ENCODE measurements at places on chromosomes 11 and 22.

DNA sequence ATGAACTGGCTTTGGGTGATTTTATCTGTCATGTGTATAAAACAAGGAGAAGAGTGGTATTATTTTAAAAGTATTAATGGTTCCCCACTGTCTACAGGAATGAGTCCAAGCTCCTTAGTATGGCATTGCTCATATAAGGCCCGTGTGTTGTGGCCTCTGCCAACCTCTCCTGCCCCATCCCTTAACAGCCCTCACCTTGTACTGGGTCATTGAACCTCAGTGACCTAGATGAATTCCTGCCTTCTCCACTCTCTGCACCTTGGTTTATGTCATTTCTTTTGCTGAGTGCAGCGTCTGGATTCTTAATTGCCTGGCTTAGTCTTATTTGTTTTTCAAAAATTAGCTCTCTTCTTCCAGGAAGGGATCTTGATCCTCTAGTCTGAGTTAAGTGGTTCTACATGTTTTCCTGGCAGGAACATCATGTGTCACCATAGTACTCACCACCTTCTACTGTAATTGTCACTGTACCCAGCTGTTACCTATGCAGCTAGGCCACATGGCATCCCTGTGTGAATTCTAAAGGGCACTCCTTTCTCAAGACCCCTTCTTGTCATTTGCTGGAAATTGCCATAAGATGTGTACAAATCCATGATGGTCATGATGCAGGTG lies 36.2 kb upstream of the POGLUT3 start:
- no peak for DNase-seq

- no peak for DNase-seq
Measured at GRCh38 chr11:4105916-4106315, 11.3 kb downstream of the RRM1 start.

DNA sequence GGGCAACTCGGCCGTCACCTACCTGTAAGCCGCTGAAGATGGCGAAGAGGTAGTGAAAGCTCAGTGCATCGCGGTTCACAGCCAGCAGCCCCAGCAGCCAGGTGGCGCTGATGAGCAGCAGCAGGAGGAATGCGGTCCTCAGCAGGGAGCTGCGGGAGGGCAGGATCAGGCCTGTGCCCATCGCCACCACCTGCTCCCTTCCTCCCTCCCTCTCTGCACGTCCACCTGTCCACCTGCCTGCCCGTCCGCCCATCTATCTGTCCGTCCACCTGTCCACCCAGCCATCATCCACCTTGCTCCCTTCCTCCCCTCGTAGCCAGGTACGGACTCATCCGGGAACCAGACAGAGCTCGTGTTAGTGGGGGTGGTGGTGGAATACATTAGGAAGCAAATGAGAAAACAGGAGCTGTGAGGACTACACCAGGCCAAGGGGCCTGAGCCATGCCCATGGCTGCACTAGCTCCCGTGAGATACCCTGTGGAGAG lies 32.2 kb downstream of the TRMU start:
- DNase-seq = no peak

DNA sequence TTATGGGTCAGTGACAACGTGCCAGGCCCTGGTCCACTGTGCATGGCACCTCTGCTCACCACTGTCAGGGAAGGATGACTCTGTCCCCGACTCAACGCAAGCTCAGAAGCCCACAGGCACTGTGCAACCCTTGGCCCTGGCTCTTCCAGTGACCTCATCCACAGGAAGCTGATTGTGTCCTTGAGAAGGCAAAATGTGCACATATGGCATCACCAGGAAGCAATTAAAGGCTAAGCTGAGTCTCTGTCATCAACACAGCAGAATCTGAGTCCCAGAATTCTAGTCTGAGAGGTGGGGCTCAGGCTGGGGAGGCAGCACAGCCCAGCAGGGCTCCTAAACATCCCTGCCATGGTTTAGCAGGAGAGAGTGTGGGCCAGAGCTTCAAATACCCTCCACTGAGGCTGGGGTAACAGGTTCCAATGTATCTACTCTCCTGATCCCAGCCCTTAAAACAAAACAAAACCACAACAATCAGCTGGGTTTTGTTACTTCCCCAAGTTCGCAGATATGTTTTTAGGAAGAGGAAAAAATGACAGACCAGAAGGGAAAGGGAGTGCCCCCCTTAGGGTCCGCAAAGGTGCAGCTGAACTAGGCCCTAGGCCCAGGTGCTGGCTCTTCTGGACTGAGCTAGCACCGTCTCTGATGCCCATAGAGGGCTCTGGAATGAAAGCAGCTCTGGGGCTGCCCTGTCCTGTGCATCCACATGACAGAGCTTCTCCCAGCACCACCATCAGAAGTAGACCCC lies 33.5 kb upstream of the GNAZ start:
- DNase-seq = no peak

DNA sequence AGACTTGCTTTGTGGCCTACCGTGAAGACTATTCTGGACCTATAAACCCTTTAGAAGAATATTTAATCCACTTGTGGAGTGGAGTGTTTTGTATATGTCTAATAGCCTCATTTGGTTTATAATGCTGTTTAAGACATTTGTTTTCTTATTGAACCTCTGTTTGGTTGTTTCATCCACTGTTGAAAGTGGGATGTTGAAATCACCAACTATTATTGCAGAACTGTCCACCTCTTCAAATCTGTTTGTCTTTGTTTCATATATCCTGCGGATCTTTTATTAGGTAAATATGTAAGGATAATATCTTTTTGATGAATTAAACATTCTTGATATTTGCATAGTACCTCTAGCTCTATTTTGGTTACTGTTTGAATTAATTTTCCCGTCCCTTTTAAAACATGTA lies 49.1 kb downstream of the XKR3 start:
- DNase-seq = no peak

DNA sequence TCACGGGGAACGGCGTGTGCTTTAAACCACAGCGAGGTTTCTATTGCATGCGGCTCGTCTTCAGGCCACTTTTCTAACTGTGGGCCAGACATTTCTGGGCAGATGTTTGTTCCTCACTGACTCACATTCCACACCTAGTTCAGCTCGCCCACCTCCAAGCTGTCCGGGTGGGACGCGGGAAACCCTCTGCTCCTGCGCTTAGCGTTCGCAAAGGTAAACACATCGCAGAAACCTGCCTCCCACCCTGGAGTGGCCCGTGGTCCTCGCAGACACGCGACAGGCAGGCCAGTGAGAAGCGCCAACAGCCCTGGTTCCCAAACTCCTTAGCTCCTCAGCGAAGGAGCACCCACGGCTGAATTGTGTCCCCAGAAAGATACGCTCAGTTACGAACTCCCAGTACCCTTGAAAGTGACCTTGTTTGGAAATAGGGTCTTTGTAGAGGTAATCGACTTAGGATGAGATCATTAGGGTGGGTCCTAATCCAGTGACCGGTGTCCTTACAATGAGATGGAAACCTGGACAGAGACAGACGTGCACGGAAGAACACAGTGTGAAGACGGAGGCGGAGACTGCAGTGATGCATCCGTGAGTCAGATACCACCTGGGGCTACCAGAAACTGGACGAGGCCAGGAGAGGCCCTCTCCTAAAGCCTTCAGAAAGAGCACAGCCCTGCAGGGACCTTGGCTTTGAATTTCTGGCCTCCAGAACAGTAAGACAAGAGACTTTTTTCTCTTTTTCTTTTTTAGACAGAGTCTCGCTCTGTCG lies 82.7 kb downstream of the CELSR1 start:
- DNase-seq = no peak

DNA sequence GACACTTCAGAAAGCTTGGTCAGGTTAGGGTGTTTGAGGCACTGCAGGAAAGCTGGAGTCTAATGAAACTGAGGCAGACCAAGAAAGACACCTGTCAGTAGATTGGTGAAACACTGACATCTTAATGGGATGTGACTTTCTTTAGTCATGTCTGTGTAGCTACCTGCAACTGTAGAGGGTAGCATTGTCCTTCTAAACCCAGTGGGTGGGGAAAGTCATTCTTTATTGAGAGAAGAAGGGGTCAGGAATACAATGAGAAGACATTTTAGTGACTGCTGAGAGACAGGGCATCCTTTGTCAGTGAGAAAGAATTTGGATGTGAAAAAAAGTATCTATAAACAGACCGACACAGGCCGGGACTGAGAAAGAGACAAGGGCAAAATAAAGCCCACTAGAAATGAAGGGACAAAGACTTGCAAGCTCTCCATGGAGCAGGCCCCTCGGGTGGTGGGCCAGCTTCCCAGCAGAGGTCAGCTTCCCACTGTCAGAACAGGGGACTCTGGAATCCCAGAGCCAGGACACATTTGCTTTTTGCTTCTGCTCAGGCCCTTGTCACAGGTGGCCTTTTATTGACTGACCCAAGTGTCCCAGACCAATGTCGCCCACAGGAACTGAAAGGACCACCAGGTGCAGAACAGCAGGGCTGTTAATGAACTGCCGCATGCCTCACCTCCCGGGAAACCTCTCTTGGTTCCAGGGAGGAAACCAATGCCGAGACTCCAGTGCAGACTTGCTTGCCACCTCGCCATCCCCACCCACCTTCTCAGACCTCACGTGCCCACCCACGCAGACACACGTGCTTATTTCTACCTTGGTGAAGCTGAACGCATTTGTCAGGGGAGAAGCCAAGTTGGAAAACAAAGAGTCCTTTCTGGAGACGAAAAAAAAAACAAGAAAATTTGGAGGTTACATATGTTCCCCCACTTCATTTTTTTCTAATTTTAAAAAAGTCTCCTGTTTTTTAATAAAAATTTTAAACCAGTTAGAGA lies 212.8 kb downstream of the TENM4 start:
- DNase-seq = no peak

DNA sequence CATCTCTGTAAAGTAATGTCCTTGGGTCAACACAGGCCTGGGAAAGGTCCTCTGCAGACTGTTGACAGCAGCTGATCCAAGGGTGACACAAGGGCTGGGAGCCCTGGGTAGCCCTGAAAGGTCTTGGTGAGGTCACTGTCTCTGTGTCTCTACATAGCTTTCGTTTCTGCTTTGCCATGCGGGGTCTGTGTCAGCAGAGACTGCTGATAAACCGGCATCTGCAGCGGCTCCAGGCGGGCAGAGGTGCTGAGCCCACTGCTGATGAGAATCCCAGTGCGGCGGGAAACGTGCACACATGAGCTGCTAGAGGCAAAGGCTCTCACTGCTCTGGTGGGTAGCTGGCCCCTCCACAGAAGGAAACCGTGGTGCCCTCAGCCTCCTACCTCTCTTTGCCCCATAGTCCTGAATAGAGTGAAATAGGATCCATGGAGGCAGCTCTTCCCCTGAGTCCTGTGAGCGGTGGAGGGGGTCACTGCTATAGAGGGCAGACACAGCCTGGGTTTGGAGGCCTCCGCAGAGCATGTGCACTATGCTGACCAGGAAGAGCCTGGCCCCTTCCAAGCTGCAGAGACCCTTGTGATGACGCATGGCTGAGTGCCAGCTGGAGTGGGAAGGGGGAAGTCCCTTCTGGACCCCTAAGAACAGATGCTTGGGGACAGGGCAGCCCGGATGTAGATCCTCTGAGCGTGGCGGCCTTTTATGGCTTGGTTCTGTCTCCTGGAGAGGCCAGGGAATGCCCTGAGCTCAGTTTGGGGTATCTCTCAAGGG lies 17.8 kb upstream of the ST3GAL4 start:
- no peak for DNase-seq

DNA sequence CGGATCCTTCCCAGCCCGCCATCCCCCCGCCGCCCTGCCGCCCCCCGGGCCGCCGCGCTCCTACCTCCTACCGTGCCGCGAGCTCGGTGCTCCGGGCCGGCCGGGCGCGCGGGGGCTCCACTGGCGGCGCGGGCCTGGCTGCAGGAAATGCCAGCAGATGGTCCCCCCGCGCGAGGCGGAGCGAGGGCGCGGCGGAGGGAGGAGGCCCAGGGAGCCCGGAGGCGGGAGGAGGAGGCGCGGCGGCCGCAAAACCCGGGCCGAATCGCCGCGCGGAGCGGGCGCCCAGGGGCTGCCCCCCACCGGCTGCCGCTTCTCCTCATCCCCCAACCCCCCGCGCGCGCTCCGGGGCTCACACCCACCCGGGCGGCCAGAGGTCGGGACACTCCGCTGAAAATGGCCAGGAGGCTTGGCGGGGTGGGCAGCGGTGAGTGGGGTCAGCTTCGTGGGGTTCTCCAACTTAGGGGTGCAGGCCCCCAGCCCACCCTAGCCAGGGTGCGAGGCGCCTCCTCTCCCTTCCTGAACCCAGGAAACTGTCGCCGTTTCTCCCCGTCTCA lies at the start of gene OSBPL5:
Gene OSBPL5, minus strand, starts transcription at position 159 of the 554 bp plus-strand sequence. CDS start 36,162 bp downstream, outside the sequence.
- peak; percentile 79 for DNase-seq

DNA sequence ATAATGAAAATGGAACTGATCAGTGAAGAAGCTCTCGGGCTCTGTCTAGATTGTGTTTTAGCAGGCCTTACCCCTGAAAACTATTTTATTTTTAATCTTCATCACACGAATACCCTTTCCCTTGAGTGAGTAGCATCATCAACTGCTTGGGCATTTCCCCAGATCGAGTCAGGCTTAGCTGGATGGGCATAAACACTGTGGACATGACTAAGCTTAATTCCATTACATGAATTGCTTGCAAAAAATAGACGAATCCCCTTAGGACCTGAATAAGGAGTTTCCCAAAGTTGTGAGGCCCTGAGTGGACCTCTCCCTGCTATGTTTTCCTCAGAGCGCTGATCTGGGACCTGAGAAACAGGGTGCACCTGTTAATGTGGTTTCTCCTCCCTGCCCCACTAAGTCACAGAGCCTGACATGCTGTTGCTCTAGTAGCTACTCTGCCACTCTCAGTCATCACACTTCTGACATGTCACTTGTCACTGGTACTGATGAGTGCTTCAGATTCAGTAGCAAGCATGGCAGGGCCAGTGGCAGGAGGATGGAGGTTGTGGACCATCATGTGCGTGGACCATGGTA lies 53.5 kb downstream of the ENDOD1 start:
- DNase-seq = no peak

GRCh38 chr11:28105869-28106268 lies 2.1 kb downstream of the KIF18A start:
- no peak for DNase-seq

GRCh38 chr22:22519591-22519990 lies 479 bp downstream of the ZNF280A start:
- DNase-seq = no peak

GRCh38 chr11:129720994-129721393 lies 94.7 kb upstream of the TMEM45B start:
- no peak for DNase-seq

GRCh38 chr11:21630934-21631478 lies 561.9 kb upstream of the ANO5 start:
- no peak for DNase-seq

DNA sequence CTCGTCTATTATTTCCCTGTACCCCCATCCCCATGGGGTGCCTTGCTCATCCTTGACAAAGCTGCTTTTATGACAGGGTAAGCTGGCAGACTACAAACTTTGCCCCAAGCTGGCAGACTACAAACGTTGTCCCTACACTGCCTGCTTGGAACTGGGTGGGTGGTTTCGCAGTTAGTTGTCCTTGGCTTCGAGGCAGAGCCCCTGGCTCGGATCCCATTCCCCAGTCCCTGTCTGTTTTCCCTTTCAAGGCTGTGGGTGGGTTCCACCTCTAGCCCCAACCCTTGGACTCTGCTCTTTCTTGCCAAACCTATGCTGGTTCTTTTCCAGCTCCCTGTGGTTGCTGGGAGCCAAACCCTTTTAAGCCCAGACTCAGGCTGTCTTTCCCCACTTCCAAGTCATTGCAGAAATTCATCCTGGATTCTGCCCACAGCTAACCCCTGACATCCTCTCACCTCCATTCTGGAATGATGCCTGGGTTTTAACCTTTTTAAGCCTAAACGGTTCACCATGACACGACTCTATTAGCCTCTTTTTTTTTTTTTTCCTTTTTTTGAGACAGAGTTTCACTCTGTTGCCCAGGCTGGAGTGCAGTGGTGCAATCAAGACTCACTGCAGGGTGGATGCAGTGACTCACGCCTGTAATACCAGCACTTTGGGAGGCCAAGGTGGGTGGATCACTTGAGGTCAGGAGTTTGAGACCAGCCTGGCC lies 9.2 kb upstream of the RBM14 start:
- peak; percentile 67 for DNase-seq

GRCh38 chr11:116263770-116264169 lies 509.0 kb downstream of the BUD13 start:
- no peak for DNase-seq

- peak; percentile 37 for DNase-seq
Measured at GRCh38 chr11:59158206-59159068, 13.5 kb upstream of the DTX4 start.

All from uterus (tissue), 4 donors.